ENCODE measurements at places on chromosomes 2 and 18.

GRCh38 chr2:198913394-198914152 is 544.2 kb downstream of the SATB2 start:
- no peak for DNase-seq

- DNase-seq = no peak
Measured at GRCh38 chr2:232030229-232030628, 68.7 kb downstream of the DIS3L2 start.

DNA sequence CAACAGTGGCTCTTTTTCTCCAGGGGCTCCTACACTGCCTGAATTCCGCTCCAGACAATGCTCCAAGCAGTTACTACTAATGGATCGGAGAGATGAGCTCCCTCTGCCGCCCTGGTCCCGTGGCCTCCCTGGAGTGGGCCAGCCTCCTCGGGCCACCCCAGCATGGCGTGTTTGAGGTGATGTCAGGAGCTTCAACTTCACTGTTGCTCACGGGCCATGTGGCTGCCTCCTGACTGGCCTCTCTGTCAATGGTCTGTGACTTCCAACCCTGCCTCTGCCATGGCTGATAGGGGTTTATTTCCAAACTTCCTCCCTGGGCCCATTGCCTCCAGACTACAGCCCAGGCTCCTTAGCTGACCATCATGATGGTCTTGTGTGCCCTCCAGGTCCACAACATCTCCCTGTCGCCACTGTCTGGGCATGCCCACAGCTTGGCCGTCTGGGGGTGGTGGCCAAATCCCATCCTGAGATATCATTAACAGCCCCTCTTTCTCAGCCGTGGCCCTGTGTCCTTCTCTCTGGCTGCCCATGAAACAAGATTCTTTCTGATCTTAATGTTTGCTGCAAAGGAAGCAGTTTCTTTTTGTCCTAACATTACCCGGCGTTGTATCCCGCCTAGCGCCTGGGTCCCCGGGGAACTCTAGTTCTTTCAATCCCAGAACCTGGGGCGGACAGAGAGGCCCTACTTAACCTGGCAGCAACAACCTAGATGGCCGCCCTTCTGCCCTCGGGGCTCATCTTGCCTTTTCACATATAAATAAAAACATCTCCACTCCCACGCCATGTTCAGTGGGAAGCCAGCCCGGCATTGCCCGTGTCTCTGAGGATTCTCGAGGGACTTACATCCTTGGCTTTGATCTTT is 38.1 kb downstream of the ATOH8 start:
- DNase-seq = no peak

- no peak for DNase-seq
Measured at GRCh38 chr2:52084759-52085158, 1052.8 kb upstream of the NRXN1 start.

GRCh38 chr2:11093467-11093866 is 61.8 kb upstream of the SLC66A3 start:
- DNase-seq = no peak

DNA sequence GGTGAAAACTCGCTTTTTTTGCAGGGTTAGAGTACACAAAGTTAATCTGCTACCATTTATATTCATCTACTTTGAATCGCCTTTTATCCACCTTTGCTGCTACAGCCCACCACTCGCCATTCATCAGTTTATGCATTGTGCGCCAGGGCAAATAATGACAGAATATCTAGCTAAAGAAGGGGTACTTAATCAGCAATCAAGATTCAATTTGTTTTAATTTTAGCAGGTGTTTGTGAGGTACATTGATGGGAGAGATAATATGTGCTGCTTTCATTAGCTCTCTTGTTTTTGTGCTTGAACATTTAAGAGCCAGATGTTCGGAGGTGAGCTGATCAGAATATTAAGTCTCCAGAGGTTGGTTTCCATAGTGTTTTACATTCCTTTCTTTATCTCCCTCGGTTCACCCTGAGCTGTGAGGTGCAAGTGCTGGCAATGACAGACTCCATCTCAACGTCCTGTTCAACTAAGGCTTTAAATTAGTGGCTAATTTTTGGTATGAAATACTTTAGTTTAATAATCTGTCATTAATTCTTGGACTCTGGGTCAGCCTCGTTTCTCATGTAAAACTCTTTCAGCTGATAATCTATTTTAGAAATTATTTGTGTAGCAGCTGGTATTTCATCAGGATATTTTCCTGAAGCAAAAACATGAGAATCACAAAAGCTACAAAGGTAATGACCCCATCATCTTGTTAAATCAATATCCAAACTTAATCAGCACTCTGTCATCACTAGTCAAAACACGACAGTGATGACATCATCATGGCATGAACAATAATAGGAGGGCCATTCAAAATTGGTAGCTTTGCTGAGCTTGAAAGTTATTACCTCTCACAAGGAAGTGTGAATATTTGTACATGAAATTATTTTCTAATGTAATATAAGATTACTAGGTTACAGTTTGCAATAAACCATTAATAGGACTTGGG is 479.9 kb upstream of the FANCL start:
- no peak for DNase-seq

DNA sequence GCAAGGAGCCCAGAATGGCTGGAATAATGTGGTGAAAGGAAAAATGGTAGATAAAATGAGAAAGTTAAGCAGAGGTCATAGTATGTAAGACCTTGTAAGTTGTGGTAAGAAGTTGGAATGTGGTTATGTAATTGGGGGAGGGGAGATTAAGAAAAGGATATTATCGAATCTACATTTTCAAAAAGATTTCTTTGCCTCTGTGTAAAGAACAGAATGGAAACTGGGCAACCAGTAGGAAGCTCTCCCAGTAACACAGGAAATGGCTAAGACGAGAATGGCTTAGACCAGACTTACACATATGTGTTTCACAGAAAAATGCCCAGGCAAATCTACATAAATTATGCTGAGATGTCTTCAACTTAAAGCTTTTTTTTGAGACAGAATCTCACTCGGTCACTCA is 13.2 kb downstream of the MEMO1 start:
- peak; percentile 23 for DNase-seq

Measured in activated CD4-positive, alpha-beta T cell treated with anti-CD3 and anti-CD28 coated beads, Interleukin-2, amount 50 U/mL, for 16 hours (primary cell).